ENCODE measurements at places on chromosomes 5 and 9. TPM values are rescaled to one million over a fixed set of nuclear protein-coding genes. Genes with fewer than 3 reads are reported as not detected.

GRCh38 chr9:128148509-128149000 lies 698 bp upstream of the LCN2 start:
- no peak for DNase-seq
- H3K27me3 ChIP-seq = no peaks in the 10 kb centered on the region

GRCh38 chr9:134134949-134135342 lies 936 bp upstream of the WDR5 start:
- no peaks in the 10 kb centered on the region for H3K36me3 ChIP-seq
- H3K27me3 ChIP-seq = no peaks in the 10 kb centered on the region
- H3K27ac ChIP-seq = peak overlapping the region; percentile 88

The FAM221B gene
- total RNA-seq = not detected

The IFNA2 gene
- total RNA-seq = not detected

DNA sequence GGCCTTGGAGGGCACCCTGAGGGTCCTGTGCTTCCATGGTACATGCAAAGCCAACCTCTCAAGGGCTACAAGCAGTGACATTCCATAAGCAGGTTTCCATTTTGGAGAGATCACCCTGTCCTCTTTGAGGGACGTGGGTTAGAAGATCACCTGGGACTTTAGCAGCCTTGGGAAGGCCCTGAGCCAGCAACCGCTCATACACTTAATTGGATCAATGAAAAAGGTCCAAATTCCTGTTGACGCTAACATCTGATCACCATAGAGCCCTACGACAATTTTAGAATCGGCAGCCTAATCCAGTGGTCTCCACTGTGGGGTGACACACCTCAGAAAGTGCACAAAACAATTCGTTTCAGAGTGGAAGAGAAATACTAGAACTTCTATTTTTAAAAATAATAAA lies 196.0 kb upstream of the NR3C1 start:
- no peak overlapping the region for H3K4me3 ChIP-seq
- H3K4me1 ChIP-seq = no peaks in the 10 kb centered on the region

GRCh38 chr9:137723783-137724445 lies 105.1 kb downstream of the EHMT1 start:
- H3K27me3 ChIP-seq = no peaks in the 10 kb centered on the region
- H3K4me3 ChIP-seq = no peak overlapping the region
- peaks cover 11% of the 10 kb centered on the region for H3K36me3 ChIP-seq

GRCh38 chr5:169789417-169789940 lies 152.4 kb downstream of the DOCK2 start:
- no peak overlapping the region for H3K4me3 ChIP-seq
- H3K4me1 ChIP-seq = no peaks in the 10 kb centered on the region
- H3K36me3 ChIP-seq = no peaks in the 10 kb centered on the region

DNA sequence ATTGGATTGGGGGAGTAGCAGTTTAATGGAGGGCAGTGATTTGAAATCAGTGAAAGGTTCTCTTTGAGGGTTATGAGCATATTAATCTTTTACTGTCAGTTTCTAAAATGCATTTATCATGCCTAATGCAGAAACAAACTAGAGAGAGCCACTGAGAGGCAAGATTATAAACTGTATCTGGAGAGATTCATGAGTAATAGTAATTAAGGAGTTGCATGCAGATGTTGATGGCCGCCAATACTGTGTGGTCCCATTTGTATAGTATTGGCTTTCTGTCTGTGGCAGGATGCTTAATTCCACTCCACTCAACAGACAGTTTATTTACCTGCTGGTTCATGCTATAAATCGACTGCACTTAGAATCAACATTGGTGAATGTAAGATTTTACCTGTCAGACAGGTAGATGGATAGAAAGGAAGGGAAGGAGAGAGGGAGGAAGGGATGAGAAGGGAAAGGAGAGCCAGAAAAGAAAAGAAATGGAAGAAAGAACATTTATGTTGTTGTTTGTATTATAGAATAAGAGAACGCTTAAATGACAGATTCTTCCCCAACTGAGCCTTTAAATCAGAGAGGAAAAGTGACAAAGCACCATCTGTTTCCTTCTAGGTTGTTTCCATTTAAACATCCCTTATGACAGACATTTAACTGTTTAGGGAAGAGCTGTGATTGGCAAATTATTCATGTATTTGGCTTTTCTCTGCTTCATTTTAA lies 146.5 kb downstream of the PAM start:
- H3K4me1 ChIP-seq = no peaks in the 10 kb centered on the region
- no peaks in the 10 kb centered on the region for H3K36me3 ChIP-seq
- no peaks in the 10 kb centered on the region for H3K27me3 ChIP-seq

DNA sequence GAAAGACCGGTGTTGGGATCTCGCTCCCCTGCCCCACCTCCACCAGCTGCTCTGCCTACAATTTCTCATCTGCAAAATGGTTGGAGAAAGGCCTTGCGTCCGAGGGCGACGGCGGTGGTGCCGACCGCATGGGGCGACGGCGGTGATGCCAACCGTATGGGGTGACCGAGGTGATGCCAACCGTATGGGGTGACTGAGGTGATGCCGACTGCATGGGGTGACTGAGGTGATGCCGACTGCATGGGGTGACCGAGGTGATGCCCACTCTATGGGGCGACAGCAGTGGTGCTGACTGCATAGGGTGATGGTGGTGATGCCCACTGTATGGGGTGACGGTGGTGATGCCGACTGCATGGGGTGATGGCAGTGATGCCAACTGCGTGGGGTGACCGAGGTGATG lies 171.0 kb downstream of the OLFM1 start:
- DNase-seq = no peak
- no peak overlapping the region for H3K4me3 ChIP-seq
- no peaks in the 10 kb centered on the region for H3K27me3 ChIP-seq

DNA sequence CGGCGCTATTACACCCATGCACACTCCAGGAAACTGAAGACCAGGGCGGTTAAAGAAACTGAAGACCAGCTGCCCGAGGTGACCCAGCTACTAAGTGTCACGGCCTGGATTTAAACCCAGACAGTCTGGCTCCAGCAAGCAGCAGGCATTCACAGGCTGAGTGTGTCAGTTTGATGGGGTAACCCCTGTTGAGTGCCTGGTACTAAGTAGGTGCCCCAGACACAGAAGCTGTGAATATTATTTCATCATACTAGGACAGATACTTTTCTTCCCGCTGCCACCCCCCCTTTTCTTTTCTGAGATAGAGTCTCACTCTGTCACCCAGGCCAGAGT lies 7.3 kb downstream of the ENG start:
- peak; percentile 74 for DNase-seq
- H3K27me3 ChIP-seq = no peaks in the 10 kb centered on the region
- no peaks in the 10 kb centered on the region for H3K36me3 ChIP-seq

DNA sequence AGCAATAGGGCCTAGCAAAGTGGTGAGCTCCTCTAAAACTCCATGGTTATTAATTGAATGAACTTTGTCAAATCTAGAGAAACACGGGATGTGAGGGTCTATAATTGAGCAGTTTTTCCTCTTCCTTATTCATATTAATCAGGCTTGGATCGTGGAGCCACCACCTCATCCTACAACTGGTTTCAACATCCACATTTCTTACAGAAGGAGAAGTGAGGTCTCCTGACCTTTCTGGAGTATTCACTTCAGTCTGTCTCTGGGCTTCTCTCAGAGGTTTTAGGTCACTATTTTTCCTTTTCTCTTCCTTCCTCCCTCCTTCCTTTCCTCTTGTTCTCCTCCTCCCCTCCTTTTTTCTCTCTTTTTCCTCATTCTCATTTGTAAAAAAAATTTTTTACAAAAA lies 177.3 kb upstream of the ACTBL2 start:
- no peak for DNase-seq
- no peaks in the 10 kb centered on the region for H3K27me3 ChIP-seq
- H3K4me3 ChIP-seq = no peak overlapping the region
- H3K27ac ChIP-seq = no peak overlapping the region
- H3K4me1 ChIP-seq = no peaks in the 10 kb centered on the region
- no peaks in the 10 kb centered on the region for H3K36me3 ChIP-seq

DNA sequence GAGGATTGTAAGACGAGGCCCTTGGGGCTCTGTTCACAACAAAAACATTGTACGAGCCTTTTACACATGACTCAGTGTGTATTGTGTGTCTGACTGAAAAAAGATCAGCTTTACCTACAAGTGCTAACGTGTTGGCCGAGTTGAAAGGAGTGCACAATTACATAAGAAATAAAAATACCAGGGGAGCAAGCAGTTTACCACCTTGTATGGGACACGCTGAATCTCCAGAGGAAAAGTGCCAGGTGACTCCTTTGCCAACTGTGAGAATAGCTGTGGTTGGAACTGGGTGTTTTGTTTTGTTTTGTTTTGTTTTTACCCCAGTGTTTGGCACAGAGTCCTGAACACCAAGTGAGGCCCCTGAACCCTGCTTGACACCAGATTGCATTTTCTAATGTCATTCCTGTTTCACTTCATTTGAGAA lies 32.8 kb upstream of the ZSWIM6 start:
- no peak for DNase-seq
- no peaks in the 10 kb centered on the region for H3K4me1 ChIP-seq
- H3K36me3 ChIP-seq = no peaks in the 10 kb centered on the region
- H3K27me3 ChIP-seq = no peaks in the 10 kb centered on the region

The PTGES gene
- 8.9 TPM for total RNA-seq

The STK32A gene
- total RNA-seq = 8.6 TPM

- H3K4me1 ChIP-seq = no peaks in the 10 kb centered on the region
- DNase-seq = no peak
- H3K27ac ChIP-seq = no peak overlapping the region
Observed at GRCh38 chr9:100056561-100056960, 42.2 kb downstream of the ERP44 start.

DNA sequence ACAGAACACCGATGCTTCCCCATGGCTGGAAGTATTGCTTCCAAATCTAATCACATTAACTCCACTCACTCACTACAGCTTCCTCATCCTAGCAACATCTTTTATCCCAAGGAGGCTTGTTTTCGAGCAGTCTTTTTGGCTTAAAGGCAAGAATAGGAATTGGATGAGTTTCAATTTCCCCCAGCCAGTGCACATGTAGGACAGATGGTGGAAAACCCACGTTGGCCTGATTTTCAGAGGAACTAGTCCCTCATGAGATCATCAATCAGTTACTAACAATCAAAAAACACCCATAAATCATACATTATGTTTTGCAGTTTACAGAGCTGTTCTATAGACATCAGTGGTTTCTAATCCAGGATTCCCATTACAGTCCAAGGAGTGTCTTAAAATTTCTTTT lies 48.5 kb upstream of the AGXT2 start:
- DNase-seq = peak; percentile 31
- no peak overlapping the region for H3K4me3 ChIP-seq
- no peaks in the 10 kb centered on the region for H3K27me3 ChIP-seq
- peaks cover 5% of the 10 kb centered on the region for H3K36me3 ChIP-seq
- no peaks in the 10 kb centered on the region for H3K4me1 ChIP-seq
- H3K27ac ChIP-seq = no peak overlapping the region

- H3K4me1 ChIP-seq = no peaks in the 10 kb centered on the region
- no peak overlapping the region for H3K27ac ChIP-seq
- no peaks in the 10 kb centered on the region for H3K27me3 ChIP-seq
- peak; percentile 84 for DNase-seq
- H3K4me3 ChIP-seq = no peak overlapping the region
- H3K36me3 ChIP-seq = no peaks in the 10 kb centered on the region
Observed at GRCh38 chr9:137407590-137408300, 15.2 kb downstream of the EXD3 start.
